Breast epithelium (tissue), 4 donors: ENCODE measurements at places on chromosomes 1 and 21. TPM values are rescaled to one million over a fixed set of nuclear protein-coding genes. Genes with fewer than 3 reads are reported as not detected.

TLCD4 gene
- total RNA-seq: 5.9 TPM

TAS1R1 gene
- total RNA-seq: not detected

FAM163A gene
- total RNA-seq: not detected

- DNase-seq: peak; percentile 71
These were observed 13.2 kb upstream of the EPS8L3 start for GRCh38 chr1:109776911-109777310.

GRCh38 chr21:42314616-42315295 is 453 bp downstream of the TFF3 start:
- no peak for DNase-seq

FMO1 gene
- total RNA-seq: 7.0 TPM

GRCh38 chr1:18240906-18241305 is 133.3 kb downstream of the IGSF21 start:
- DNase-seq: no peak

TFF2 gene
- not detected for total RNA-seq

- no peak for DNase-seq
These were observed 99.8 kb downstream of the PTPN14 start for GRCh38 chr1:214451596-214451995.

DNA sequence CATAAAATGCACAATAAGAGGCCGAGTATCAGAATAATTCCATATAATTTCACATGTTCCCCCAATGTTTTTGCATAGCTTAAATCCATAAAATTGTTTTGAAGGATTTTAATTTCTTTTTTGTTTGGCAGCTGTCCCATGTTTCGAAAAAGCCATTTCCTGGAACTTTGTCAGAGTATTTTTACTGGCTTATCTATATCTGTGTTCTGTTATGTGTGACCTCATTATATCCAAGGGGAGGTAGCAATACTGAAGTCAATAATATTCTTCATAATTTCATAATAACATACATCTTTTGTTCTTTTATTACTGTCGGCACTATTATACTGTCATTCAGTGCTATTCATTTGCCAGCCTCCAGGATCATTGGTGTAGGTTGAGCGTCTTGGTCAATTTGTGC is 9.4 kb upstream of the BACH1 start:
- no peak for DNase-seq

- no peak for DNase-seq
These were observed 233.1 kb downstream of the PAPPA2 start for GRCh38 chr1:176696109-176696508.

DNA sequence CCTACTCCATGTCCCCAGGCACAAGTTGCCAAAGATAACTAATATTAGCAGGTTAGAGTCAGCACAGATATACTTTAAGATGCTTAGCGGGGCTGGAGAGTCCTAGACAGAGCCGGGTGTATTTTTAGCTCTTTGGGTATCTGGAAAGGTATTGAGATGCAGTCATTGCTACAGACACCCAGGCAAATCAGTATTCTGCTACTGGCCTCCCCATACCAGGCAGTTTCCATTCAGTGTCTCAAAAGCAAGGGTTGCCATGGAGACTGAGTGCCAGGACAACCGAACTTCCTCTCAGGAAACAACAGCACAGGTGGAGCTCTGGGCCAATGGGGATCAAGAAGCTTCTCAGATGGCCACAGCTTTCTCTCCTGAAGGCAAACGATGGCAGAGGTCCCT is 45.3 kb downstream of the KCNC4 start:
- DNase-seq: no peak

F13B gene
- total RNA-seq: not detected

GRCh38 chr1:196550731-196551130 is 57.5 kb downstream of the KCNT2 start:
- DNase-seq: no peak

DNA sequence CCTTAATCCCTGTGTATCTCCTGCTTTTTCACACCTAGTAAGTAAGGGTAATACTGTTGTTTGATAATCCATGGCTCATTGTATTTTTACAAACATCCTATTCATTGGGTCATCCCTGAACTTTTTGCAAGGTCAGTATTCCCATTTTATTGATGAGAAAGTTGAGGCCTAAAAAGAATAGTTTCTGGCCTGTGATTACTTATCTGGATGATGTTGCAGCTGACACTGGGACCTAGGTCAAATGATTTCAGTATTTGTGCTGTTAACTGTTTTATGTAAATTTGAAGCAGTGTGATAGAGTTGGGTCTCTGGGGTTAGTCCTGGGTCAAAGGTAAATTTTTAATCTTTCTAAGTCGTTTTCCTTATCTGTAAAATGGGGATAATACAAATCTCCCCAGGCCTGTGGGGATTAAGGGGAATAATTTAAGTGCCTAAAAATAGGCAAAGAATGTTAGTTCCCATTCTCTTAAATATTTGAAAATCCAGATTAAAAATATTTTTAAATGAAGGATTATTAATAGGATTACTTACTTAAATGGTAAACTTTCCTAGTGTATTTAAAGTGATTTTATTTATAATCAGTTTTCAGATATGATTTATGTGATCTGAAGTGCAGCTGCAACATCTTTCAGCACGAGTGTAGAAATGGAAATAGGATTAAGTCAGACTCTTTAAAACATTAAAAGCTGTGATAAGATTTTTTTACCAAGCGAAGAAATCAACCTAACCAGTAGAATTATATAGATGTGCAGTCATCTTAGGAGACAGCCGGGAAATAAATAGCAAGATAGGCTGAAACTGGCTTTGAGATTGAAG is 4.3 kb downstream of the PPP2R5A start:
- no peak for DNase-seq

DNA sequence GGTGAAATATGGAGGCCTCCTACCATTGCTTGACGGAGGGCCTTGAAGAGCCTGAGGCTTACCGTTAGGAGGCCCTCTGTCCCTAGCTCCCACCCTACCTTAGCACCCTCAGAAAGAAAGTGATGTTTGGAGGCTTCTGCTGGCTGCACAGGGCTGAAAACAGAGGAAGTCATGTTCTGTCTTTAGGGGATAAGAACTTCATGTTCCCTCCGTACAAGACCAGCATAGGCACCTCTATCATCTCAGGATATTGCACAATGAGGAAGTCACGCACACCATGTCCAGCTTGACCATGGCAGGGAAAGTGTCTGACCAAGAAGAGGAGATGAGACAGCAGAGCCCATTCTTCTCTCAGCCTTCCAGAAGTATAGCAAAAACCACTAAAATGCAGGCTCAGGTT is 13.8 kb downstream of the ADORA3 start:
- DNase-seq: no peak

GRCh38 chr1:107252271-107252670 is 111.4 kb downstream of the NTNG1 start:
- no peak for DNase-seq

DNA sequence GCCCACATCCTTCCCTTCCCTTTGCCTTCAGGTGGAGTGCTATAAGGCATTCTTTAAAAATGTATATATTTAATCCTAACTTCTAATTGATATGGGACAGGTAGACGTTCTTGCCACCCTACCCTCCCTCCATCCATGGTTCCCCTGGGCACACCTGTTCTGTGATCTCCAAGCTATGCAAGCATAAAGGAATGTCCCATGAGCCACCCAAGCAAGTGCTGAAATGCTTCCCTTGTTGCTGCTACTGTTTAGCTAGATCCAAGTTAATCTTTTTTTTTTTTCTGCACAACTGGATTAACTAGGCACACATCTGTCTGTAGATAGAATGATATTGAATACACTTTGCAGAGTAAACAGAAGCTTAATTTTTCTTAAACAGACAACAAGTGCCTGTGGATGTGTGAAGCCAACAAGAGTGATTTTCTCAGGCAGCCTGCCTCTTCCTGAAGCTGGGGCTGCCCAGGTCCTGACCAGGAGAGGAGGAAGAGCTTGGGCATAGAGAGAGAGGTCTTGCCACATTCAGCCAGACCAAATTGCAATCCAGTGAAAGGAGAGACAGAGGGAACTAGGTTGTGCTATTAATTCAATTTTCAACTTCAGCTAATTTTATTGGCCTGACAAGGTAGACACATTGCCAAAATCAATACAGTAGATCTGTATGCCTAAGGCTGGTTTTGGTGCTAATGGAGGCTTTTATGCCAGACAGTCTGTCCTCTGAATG is 28.2 kb upstream of the ATP1B1 start:
- no peak for DNase-seq

MX2 gene
- total RNA-seq: 8.9 TPM

- no peak for DNase-seq
These were observed 100.8 kb downstream of the UCK2 start for GRCh38 chr1:165928075-165928731.

GRCh38 chr1:3226701-3227350 is 157.8 kb downstream of the PRDM16 start:
- no peak for DNase-seq

GRCh38 chr1:91900562-91900961 is 14.6 kb upstream of the TGFBR3 start:
- no peak for DNase-seq

DNA sequence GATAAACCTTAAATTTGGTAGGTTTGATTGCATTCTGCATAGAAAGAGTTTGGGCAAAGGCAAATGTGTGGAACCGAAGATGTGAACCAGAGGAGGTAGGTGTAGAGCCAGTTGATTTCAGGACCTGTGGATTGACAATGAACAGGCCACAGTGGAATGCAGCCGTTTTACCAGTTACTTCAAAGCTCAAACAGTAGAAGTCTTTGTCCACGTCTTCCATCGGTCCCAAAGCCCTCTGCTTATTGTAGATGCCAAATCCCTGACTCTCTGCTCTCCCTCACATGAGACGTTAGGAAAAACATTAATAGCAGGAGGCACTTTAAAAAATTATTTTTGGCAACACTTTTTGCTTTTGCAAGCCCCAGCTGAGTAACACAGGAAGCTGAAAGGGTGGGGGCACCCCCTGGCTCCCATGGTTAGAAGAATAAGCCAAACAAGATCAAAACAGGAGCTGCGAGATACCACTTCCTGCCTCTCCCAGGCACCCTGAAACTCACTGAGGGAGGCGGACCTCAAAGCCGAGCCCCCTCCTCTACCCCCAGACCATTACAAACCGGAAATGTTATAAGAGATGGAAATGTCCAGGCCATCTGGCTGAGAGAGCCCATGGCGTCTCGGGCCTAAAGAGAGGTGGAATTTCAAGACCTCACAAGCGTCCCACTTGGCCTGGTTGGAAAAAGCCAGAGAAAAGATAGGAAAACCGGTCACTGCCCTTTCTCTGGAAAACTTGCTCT is 13.5 kb downstream of the TRAF3IP3 start:
- peak; percentile 68 for DNase-seq

ZFP69B gene
- total RNA-seq: 2.6 TPM

GRCh38 chr1:54547601-54548388 is at the start of gene ACOT11:
TSS of gene ACOT11 (plus strand) at chr1:54548228. CDS start at chr1:54548310, 82 bp downstream.
- no peak for DNase-seq

TEX38 gene
- not detected for total RNA-seq

ATP6V1G3 gene
- total RNA-seq: not detected

- no peak for DNase-seq
These were observed at the start of gene TMEM269 for GRCh38 chr1:42784946-42785693. TSS of gene TMEM269 (plus strand) at chr1:42784991. CDS start at chr1:42789894, 4,903 bp downstream.

- DNase-seq: no peak
These were observed 73.8 kb downstream of the POU2F1 start for GRCh38 chr1:167294528-167294927.

GRCh38 chr1:79373481-79374125 is 367.1 kb upstream of the ADGRL4 start:
- DNase-seq: no peak

TMPRSS3 gene
- total RNA-seq: 27.2 TPM

DNA sequence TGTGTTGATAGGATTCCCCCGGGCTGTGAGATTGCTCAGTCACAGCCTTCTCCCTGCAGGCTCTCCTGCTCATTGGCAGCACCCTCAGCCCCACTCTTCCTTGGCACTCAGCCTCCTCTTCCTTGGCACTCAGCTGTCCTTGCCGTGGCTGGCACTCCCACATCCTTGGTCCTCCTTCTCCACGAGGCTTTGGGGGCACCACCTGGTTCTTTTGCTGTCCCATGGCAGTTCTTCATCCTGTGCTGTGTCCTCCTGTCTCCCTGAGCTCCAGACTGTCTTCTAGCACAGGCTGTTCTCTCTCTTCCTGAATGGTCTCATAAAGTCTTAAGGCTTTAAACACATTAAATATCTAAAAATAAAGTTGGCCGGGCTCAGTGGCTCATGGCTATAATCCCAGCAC is 27.0 kb downstream of the PKNOX1 start:
- DNase-seq: no peak

DNA sequence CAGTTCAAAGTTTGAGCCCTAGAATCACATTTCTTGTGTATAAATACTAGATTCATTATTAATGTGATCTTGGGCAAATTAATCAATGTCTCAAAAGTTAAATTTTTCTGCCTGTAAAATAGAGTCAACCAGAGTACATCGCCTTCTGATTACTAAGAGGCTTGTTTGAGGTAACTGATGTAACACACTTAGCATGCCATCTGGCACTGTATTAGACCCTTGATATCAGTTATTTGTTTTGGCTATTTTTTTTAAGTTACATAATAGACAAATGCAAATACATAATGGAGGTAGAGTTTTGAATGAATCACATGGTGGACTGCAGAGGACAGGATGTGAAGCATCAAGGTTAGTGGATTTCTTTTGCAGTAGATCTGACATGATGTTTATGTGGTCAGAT is 298.4 kb downstream of the ADGRL2 start:
- no peak for DNase-seq

DNA sequence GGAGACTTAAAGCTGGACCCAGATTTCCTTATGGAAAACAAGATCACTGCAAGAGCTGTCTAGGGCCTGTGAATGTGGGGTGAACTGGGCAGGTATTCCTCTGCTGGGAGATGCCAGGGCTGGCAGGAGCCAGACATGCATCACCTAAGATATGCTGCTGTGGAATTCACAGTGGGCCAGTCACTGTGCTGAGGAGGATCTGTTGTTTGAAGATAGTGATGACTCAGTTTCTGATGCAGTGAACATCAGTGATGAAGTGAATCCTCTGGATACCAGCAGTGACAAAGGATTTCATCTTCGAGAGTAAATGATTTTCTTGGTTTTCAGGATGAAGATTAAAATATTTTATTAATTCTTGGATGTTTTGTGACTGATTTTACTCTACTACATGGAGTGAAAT is 29.9 kb upstream of the CAMSAP2 start:
- DNase-seq: no peak

NMNAT2 gene
- 2.4 TPM for total RNA-seq

FAM72C gene
- 0.59 TPM for total RNA-seq

- no peak for DNase-seq
These were observed 5.3 kb downstream of the UTS2 start for GRCh38 chr1:7847599-7847998.

GRCh38 chr1:39360731-39361130 is 130.7 kb upstream of the BMP8A start:
- no peak for DNase-seq

DNA sequence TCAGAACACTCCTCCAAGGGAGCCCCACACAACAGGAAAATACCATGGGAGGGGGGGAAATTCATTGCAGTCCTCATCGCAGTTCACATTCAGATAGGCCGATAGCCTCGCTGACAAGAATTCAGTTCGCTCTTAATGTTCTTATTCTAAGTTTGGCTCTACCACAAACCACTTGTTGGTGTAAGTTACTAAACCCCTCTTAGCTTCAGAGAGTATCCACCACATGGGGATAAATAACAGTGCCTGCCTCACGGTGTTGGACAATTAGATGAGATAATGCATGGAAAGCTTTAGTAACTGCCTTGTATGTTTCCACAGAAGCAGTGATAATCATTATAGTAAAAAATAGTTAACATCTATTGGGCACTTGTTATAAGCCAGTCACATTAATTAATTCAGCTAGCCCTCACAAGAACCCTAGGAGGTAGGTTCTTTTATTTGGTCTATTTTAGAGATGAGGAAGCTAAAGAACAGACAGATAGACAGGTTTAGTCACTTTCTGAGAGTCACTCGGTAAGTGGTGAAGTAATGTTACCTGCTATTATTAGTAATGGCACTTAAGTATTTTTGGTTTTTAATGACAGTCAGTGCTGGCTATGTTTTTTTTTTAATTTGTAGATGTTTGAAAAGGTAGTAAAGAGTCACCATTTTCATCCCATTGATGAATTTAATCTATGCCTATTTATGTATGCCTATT is 10.1 kb downstream of the VAV3 start:
- DNase-seq: no peak

SAMD13 gene
- total RNA-seq: 3.1 TPM
